Inflammatory macrophage treated with lipopolysaccharide for 1 hour (primary cell): ENCODE measurements at places on chromosomes 3 and 15.

DNA sequence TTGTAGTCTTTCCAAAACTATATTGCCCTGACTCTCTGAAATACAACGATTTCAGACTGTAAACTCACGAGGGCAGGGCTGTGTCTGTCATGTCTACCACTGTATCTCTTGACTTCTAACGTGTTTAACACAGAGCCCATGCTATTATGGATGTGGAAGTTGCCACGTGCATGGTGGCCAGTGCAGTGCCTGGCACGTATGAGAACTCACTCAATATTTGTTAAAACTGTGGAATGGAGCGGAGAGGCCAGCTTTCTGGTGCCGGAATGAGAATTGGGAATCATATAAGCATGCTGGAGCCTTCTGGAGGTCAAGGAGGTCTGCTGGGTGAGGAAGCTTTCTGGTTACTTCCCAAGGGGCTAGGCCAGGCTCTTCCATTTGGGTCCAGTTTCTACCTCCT lies 220.6 kb upstream of the LYSMD4 start:
- DNase-seq = no peak

GRCh38 chr3:40518067-40518466 lies 6.7 kb upstream of the ZNF621 start:
- no peak for DNase-seq

DNA sequence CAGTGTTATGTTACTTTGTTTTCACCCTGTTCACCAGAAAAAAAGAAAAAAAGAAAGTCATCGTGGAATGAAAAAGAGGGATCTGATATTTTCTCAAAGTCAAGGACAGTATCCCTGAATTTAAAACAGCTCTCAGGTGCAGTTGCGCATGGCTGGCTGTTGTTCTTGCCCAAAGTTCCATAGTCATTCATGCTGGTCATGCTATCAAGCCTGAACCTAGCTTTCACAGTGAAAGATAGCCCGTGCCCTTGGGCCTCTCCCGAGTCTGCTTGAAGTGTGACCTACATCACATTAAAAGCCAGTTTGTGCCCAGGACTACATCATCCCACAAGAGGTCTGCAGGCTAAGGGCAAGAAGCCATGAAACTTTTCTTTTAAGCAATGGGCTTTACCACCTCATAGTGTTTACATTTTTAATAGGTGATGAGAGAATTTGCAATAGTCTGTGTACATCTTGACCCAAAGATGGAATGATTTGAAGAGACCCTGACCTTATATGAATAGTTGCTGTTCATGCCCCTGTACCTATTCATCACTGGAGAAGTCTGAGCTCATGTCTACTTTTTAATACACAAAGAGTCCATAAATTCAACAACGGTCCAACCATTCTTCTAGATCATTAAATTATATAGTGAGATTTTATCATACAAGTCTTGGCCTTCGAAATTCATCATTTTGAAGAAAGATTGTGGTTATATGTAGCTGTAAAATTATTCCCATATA lies 522.5 kb upstream of the MCTP2 start:
- no peak for DNase-seq

DNA sequence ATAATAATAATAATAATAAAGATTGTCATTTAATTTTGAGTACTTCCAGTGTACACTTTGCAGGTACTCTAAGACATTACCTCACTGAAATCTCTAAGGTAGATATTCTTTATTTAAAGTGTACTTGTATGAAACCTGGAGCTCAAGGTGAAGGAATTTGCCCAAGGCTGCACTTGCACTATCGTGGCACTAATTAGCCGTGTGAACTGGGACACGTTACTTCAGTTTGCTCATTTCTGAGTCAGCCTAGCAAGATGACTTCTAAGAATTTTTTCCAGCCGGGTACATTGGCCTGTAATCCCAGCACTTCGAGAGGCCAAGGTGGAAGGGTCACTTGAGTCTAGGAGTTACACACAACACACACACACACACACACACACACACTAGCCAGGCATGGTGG lies 33.5 kb downstream of the MLH1 start:
- no peak for DNase-seq

GRCh38 chr15:96171853-96172296 lies 158.6 kb upstream of the NR2F2 start:
- no peak for DNase-seq

GRCh38 chr3:31692751-31693150 lies 160.0 kb downstream of the STT3B start:
- DNase-seq = peak; percentile 48

DNA sequence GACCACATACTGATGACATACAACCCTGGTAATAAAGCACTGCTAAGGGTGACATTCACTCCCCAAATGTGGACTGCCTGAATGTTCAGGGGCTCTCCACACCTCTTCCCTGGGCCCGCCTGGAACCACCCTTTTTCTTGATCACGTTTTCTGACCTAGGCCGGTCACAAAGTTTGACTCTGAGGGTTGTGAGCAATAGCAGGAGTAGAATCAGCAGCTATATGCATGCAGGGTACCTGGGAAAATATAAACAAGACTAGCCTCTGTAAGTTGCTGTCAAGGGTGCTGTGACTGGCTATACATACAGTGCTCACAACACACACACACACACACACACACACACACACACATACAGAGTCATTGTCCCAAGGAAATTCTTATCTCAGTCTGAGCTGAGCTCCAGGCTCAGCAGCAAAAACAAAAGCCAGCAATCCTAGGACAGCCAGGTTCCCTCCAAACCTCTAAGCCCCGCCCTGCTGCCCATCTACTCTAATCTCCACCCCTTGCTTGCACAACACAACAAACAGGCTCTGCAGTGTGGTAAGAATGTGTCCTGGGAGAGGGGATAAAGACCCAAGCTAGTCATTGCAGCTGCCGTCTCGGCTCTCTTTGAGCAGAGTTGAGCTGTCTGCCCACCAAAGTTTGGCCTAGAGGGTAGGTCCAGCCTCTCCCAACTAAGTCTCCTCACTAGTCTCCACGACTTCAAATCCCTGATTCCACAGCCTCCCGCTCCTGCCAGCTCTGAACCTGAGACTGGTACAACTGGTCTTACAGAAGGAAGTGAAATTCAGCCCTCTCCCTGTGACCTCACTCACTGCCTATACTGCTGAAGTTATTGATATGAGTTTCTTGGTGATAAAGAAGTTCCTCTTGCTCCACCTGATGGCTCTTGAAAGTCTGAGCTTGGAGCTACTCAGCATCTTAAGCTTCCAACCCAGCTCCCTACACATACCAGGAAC lies 2.2 kb downstream of the BMF start:
- DNase-seq = peak; percentile 76

GRCh38 chr3:124043023-124043422 lies 51.1 kb upstream of the ROPN1 start:
- DNase-seq = no peak

GRCh38 chr3:67661089-67661488 lies 6.7 kb upstream of the SUCLG2 start:
- no peak for DNase-seq

DNA sequence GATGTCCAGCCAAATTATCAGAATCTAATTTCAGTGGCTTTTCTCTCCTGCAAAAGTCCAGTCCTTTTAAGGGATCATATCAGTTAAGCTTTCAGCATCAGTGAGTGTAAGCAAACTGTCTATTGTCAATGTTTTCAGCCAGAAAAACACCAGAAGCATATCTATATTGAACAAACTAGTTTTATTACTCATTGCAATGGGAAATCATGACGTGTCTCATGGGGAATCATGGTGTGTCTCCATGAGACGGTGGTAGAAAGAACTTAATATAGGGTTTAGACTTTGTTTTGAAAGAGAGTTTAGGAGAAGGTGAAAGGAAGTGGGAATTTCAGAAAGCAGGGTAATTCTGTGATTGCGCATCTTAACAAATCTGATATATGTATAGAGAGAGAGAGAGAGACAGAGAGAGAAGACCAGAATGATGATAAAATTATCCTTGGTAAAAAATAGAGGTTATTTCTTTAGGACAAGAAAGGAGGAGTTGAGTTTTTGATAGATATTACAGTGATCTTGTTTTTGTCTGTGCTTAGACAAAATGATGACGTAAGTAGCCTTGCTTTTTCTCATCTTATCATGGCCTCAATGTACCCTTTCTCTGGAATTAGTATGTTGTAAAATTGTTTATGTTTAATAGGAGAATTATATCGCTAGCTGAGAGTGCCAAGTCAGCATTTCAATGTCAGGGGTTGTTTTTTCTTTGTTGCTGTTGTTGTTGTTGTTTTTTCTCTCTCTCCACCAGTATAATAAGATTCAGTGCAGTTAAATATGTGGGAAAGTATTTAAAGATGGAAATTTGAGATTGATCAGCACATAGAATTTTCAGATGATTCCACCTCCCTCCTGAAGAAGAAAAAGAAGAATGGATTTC lies 129.9 kb upstream of the OSTN start:
- no peak for DNase-seq

DNA sequence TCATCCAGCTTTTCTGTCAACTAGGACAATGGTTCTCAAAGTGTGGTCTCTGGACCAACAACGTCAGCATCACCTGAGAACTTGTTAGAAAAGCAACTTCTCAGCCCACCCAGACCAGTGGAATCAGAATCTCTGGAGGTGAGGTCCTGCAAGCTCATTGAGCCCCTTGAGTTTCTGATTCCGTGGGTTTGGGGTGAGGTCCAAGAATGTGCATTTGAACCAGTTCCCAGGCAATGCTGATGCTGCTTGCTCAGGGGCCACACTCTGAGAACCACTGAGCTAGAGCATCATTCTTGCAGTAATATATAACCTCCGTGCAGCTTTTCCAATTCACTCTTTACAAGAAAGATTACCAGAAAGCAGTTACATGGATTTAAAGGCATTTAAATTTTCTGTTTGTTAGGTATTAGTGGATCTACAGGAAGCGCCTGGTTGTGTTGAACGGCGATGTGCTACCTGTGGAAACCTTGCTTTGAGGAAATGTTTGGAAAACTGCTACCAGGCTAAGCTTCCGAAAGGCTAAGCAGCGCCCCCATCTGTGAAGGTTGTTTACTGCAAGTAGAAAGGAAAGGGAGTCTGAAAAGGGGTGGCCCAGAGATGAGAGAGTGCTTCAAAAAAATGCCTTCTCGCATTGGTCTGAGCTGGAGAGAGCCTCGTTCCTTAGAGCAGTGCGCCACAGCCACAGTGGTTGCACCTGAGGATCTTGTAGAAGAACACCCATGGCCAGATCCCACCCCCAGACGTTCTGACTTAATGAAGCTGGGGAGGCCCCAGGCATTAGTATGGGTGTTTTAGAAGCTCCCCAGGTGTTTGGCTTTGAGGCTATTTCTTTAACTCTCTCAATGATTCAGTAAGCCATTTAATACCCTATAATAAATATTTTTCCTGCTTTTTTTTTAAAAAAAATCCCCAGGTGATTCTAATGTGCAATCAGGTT lies 50.0 kb downstream of the RLBP1 start:
- peak; percentile 76 for DNase-seq

DNA sequence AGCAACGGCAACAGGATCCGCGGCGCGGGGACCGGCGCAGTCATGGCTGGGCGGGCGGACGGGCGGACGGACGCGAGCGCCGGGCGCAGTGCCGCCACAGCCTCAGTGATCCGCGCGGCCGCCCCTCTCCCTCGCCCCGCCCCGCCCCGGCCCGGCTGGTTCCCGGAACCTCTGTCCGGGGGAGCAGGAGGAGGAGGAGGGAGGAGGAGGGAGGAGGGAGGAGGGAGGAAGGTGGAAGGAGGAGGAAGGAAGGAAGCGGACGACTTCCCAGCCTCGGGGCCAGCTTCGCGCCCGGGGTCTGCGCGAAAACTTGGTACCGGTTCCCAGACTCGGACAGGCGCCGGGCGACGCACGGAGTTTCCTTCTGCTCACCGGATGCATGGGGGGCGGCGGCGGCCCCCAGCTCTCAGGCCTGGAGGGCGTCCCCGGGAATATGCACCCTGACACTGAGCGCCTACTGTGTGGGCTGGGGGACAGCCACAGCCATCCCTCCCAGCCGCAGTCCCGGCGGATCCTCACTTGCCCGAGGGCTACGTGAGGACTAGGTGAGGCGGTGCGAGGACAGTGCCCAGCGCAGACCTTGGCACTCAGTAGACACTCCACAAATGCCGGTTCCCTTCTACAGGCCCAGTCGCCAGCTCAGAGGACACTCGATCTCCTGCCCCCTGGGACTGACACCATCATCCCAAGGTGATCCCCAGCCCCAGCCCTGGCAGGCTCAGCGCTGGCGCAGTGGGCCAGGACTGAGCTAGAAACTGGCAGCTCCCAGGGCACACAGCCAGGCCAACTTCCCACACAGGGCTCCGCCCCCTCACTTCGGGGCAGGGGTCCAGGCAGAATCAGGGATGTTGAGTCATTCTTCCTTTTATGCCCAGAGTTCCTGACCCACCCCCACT lies at the start of gene SHISA5:
TSS of gene SHISA5 (minus strand) at position 124 of the 896 bp plus-strand sequence. CDS start at position 44, 80 bp downstream.
- DNase-seq = peak; percentile 36

DNA sequence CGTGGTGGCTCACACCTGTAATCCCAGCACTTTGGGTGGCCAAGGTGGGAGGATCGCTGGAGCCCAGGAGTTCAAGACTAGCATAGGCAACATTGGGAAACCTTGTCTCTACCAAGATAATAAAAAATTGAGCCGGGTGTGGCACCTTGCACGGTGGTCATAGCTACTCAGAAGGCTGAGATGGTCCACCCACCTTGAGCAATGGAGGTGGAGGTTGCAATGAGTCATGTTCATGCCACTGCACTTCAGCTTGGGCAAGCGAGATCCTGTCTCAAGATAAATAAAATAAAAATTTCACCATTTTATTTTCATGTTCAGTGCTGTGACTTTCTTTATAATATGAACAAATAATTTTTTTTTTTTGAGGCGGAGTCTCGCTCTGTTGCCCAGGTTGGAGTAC lies 12.5 kb downstream of the MAPK6 start:
- DNase-seq = no peak
